ENCODE measurements at places on chromosomes 5 and 9.

GRCh38 chr5:31113666-31114350 lies 79.7 kb upstream of the CDH6 start:
- no peaks in the 10 kb centered on the region for H3K4me1 ChIP-seq
- no peaks in the 10 kb centered on the region for H3K36me3 ChIP-seq
- DNase-seq: no peak
- no peak overlapping the region for H3K4me3 ChIP-seq

DNA sequence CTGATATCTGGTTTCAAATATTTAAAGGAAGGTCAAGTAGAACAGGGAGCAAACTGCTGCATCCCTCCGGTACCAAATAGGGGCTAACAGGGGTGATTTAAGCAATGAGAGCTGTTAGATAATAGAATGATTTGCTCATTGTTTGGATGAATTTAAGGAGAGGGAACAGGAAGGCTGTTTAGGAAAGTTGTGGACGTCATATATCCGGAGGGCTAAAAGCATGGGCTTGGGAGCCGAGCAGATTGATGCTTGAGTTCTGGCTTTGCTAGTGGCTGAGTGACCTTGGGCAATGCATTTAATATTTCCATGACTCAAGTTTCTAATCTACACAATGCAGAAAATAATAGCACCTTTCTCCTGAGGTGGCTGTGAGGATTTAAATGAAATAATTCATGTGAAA lies 85.4 kb upstream of the RPS23 start:
- no peak overlapping the region for H3K27ac ChIP-seq
- no peaks in the 10 kb centered on the region for H3K36me3 ChIP-seq
- H3K4me3 ChIP-seq: no peak overlapping the region
- DNase-seq: no peak

GRCh38 chr9:125066839-125067619 lies 76.3 kb downstream of the SCAI start:
- no peaks in the 10 kb centered on the region for H3K27me3 ChIP-seq
- H3K4me3 ChIP-seq: no peak overlapping the region
- no peaks in the 10 kb centered on the region for H3K4me1 ChIP-seq
- DNase-seq: no peak
- H3K27ac ChIP-seq: no peak overlapping the region

DNA sequence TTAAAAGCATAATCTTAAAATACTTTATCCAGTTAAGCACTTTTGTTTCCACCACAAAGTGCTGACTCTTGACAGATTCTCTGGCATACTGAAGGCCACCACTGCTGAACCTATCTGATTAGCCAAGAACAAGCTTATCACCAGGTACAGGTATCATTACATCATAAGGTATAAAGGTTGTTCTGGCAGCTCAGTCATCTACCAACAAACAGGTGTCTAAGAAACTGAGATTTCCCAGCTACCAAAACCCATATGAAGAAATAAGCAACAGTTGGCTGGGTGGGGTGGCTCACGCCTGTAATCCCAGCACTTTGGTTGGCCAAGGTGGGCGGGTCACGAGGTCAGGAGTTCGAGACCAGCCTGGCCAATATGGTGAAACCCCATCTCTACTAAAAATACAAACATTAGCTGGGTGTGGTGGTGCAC lies 5.0 kb downstream of the MTMR12 start:
- H3K27ac ChIP-seq: peak overlapping the region; percentile 88
- H3K4me3 ChIP-seq: no peak overlapping the region
- H3K27me3 ChIP-seq: no peaks in the 10 kb centered on the region
- peaks cover 90% of the 10 kb centered on the region for H3K4me1 ChIP-seq

DNA sequence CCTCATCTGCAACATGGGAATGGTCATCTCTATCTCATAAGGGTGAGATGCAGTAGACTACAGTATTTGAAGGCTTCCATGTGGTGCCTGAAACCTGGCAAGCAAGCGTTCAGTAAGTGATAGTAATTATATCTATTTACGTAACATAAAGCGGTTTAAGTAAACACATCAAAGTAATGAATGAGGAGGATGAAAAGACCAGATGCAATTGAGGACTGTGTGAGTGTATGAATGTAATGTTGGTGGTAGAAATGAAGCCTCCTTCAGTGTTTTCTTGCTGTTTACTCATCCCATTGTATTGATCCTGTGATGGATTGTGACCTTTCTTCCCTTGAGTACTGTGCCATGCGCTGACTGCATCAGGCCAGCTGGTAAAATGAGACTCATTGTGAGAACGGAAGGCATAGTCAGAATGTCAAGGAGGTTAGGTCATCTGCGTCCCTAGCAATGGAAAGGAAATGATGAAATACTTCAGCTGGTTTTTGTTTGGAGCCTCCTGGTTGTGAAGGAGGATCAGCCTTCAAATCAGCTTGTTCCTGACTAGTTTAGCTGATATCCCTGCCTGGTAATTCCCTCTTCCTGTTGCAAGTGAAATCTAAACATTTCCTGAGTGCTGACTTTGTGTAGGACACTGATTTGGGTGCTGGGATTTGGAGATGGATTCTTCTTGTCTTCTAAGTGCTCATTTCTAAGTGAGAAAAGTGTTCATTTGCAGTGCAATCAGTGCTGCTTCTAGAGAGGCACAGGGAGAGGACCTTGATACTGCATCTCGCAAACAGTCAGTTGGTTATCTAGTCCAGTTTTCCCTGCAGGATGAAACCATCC lies 35.6 kb downstream of the TNFSF8 start:
- no peaks in the 10 kb centered on the region for H3K36me3 ChIP-seq
- H3K4me1 ChIP-seq: peaks cover 15% of the 10 kb centered on the region
- no peaks in the 10 kb centered on the region for H3K27me3 ChIP-seq

- no peaks in the 10 kb centered on the region for H3K4me1 ChIP-seq
- H3K4me3 ChIP-seq: no peak overlapping the region
- no peak overlapping the region for H3K27ac ChIP-seq
- no peaks in the 10 kb centered on the region for H3K27me3 ChIP-seq
- no peak for DNase-seq
Observed at GRCh38 chr5:21642312-21642711, 1210.8 kb downstream of the CDH12 start.

GRCh38 chr5:170273968-170274710 lies 23.4 kb downstream of the LCP2 start:
- no peak overlapping the region for H3K27ac ChIP-seq
- no peak overlapping the region for H3K4me3 ChIP-seq
- no peaks in the 10 kb centered on the region for H3K36me3 ChIP-seq
- no peaks in the 10 kb centered on the region for H3K4me1 ChIP-seq

GRCh38 chr9:105024529-105024928 lies 96.6 kb upstream of the ABCA1 start:
- no peaks in the 10 kb centered on the region for H3K4me1 ChIP-seq
- H3K27me3 ChIP-seq: no peaks in the 10 kb centered on the region
- no peak for DNase-seq

DNA sequence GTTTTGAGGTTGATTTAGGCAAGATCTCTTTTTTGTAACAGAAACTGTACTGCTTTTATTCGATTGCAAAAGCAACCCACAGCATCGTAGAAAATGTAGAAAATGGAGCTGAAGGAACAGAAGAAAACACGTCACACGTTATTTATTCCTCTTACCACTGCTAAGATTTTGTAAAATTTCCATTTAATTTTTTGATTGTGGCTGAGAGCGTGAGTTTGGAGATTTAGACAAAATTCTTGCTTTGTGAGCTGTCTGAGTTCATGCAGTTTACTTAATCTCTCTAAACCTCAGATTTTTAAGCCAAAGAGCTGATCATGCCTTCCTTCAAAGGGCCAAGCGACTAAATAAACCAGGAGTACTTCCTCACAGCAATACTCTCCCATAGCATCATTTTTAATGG lies 24.8 kb downstream of the DPYSL3 start:
- H3K27me3 ChIP-seq: no peaks in the 10 kb centered on the region
- no peaks in the 10 kb centered on the region for H3K36me3 ChIP-seq
- H3K4me3 ChIP-seq: no peak overlapping the region
- no peaks in the 10 kb centered on the region for H3K4me1 ChIP-seq
- DNase-seq: no peak

DNA sequence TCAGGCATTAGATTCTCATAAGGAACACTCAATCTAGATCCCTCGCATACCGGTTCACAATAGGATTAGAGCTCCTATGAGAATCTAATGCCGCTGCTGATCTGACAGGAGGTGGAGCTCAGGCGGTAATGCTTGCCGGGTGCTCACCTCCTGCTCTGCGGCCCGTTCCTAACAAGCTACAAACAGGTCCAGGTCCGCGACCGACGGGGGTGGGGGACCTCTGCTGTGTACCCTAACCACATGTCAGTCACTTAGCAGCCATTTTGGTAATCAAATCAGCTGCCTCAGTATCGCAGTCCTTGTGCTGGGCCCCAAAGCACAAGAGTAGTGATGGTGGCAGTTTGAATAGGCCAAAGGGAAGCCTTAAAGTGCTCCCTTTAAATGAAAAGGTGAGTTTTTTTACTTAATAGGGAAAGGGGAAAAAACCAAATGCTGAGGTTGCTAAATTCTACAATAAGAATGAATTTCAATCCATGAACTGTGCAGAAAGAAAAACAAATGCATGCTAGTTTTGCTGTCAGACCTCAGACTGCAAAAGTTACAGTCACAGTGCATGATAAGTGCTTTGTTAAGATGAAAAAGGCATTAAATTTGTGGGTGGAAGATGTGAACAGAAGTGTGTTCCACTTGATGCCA lies 67.0 kb upstream of the TNPO1 start:
- DNase-seq: no peak
- no peaks in the 10 kb centered on the region for H3K4me1 ChIP-seq
- H3K4me3 ChIP-seq: no peak overlapping the region
- no peaks in the 10 kb centered on the region for H3K27me3 ChIP-seq
- no peaks in the 10 kb centered on the region for H3K36me3 ChIP-seq

DNA sequence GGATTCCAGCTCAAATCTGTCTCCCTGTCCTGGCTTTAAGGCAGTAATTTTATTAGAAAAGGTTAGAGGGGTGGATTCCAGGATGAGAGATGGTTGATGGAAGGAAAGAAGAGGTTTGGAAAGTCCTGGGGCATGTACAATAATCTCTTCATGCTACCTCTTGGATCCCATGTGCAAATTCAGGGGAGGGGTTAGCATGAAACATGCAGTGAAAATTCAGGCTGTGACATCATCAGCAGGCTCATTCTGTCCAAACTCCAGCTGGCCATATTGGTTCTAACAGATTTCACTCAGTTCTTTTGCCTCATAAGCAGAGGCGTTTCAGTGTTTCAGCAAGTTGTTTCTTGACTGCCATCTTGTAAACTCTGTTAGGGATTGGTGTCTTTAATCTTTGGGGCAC lies 55.4 kb downstream of the CYSTM1 start:
- H3K4me1 ChIP-seq: peaks cover 11% of the 10 kb centered on the region
- H3K36me3 ChIP-seq: no peaks in the 10 kb centered on the region
- DNase-seq: no peak
- no peak overlapping the region for H3K27ac ChIP-seq

- DNase-seq: no peak
- H3K4me1 ChIP-seq: no peaks in the 10 kb centered on the region
- H3K27me3 ChIP-seq: no peaks in the 10 kb centered on the region
- no peak overlapping the region for H3K4me3 ChIP-seq
Observed at GRCh38 chr5:41246376-41246775, 33.0 kb upstream of the C6 start.

DNA sequence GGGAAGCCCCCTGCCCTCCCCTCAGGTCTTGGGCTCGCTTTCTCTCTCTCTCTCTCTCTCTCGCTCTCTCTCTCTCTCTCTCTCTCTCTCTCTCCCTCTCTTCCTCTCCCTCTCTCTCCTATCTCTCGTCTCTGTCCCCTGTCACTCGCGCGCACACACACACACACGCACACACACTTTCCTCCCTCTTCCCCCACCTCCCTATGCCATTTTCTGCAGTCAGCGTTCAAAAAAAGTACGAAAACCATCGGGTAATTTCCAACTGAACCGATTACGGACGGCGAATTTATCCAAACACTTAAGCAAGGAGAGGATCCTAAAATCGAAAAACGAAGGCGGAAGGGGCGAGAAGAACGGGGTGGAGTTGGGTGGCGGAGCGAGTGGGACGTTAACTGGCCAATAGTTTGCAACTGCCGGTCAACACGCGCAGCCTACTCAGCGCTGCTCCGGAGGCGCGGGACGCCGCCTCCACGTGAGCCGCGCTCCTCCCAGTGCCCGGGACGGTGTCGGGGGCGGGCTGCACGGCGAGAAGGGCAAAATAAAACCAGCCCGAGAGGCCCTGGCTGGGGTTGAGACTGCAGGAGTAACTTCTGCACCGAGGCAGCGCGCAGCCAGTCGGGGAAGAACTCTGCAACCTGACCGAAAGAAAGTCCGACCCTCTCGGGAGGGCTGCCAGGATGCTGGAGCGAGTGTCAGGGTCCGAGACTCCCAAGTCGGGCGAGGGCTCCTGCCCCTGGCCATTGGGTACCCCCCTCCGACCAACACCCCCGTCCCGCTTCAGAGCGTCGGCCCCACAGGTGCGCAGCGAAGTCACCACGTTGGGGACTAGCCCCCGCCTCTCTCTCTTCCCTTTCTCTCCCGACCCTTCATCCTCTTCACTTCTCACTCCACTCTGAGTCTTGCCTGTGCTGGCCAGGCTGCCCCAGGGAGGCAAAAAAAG lies 24.9 kb upstream of the ELAVL2 start:
- no peaks in the 10 kb centered on the region for H3K27me3 ChIP-seq
- H3K36me3 ChIP-seq: no peaks in the 10 kb centered on the region
- no peak overlapping the region for H3K4me3 ChIP-seq
- peaks cover 15% of the 10 kb centered on the region for H3K4me1 ChIP-seq

GRCh38 chr5:96256795-96257470 lies 176.1 kb downstream of the PCSK1 start:
- no peaks in the 10 kb centered on the region for H3K27me3 ChIP-seq
- H3K4me3 ChIP-seq: no peak overlapping the region
- no peak overlapping the region for H3K27ac ChIP-seq
- peaks cover 29% of the 10 kb centered on the region for H3K4me1 ChIP-seq

- DNase-seq: no peak
- no peak overlapping the region for H3K27ac ChIP-seq
- H3K4me3 ChIP-seq: no peak overlapping the region
- H3K4me1 ChIP-seq: peaks cover 13% of the 10 kb centered on the region
- no peaks in the 10 kb centered on the region for H3K27me3 ChIP-seq
Observed at GRCh38 chr5:36156619-36157018, 4.7 kb downstream of the SKP2 start.

DNA sequence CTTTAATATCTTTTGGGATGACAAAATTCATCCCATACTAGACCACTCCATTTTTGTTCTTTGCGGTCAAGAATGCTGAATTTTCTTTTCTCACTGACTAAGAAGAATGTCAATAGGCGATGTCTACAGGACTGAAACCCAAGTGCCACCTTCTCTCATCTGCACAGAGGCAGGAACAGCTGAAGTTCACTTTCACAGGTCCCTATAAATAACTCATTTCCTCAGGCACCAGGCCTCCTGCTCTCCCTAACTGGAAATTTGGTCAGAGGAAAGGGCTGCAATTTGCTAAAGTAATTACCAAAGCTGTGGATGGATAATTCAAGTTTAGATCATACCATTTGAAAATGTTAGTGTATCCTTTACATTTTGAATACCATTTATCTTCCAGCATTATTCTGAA lies 142.9 kb downstream of the DIRAS2 start:
- H3K27ac ChIP-seq: no peak overlapping the region
- H3K27me3 ChIP-seq: no peaks in the 10 kb centered on the region
- no peaks in the 10 kb centered on the region for H3K4me1 ChIP-seq
- DNase-seq: no peak

DNA sequence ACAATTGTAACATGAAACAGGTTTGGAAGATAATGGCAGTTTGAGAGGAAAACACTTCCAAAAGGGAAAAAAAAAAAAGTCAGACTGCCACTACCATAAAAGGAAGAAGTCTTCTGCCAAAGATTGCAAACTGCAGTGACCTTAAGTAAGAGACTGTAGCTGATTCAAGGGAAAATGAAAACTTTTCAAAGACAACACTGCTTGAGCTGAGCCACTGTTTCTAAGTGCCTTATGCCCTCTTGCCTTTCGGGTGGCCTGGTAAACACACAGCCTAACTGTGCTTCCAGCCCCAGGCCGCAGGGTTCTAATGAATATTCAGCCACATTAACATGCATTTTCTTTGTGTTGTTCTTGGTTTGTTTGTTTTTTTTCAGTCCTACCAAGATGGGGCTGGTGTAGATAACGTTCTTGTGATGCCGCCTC lies 354.6 kb downstream of the BNC2 start:
- H3K27me3 ChIP-seq: no peaks in the 10 kb centered on the region
- no peak for DNase-seq
- no peaks in the 10 kb centered on the region for H3K36me3 ChIP-seq
- no peaks in the 10 kb centered on the region for H3K4me1 ChIP-seq
- no peak overlapping the region for H3K27ac ChIP-seq
